AG04450 (cell line): ENCODE measurements at places on chromosomes 7 and 10.

DNA sequence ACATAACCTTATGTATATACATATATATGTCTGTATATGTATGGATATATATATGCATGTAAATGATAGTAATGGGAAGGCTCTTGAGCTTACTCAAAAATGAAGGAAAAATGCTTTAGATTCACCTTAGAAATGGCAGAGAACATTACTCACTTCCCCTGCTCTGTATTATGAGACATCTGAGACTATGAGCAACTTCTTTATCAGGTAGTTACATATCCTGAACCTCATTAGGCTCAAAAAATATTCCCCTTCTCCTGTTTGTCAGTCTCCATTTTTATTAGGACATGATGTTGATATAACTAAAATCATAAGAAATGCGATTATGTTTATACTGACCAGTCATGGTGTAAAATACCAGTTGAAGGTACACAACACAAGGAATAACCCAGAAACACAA is 800.1 kb upstream of the ZWINT start:
- DNase-seq, result no peak

GRCh38 chr10:103542764-103543616 is 49.5 kb downstream of the NEURL1 start:
- no peak for DNase-seq

GRCh38 chr10:124105594-124105993 is 12.2 kb upstream of the CHST15 start:
- no peak for DNase-seq

DNA sequence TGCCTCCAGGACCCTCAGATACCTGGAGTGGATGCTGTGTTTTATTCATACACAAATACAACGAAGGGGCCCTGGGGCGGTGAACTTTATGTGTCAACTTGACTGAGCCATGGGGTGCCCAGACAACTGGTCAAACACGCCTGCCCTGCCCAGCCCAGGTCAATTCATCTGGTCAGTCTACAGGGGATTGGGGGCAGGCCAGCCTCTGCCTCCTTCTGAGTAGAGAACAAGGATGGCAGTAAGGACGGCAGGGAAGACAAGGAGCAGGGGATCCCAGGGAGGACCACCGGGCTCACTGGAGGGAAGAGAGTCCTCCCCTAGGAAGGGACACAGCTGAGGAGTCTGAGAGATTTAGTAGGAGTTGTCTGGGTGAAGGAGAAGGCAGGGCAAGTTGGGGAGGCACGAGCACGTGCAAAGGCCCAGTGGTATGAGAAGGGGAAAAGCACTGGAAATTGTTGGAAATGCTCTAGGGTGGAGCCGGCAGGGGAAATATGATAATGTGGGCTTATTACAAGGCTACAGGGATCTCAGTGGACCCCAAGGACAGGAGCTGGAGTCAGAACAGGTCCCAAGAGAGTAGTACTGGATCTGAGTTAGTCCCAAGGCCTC is 63.4 kb downstream of the MYL10 start:
- DNase-seq, result no peak

DNA sequence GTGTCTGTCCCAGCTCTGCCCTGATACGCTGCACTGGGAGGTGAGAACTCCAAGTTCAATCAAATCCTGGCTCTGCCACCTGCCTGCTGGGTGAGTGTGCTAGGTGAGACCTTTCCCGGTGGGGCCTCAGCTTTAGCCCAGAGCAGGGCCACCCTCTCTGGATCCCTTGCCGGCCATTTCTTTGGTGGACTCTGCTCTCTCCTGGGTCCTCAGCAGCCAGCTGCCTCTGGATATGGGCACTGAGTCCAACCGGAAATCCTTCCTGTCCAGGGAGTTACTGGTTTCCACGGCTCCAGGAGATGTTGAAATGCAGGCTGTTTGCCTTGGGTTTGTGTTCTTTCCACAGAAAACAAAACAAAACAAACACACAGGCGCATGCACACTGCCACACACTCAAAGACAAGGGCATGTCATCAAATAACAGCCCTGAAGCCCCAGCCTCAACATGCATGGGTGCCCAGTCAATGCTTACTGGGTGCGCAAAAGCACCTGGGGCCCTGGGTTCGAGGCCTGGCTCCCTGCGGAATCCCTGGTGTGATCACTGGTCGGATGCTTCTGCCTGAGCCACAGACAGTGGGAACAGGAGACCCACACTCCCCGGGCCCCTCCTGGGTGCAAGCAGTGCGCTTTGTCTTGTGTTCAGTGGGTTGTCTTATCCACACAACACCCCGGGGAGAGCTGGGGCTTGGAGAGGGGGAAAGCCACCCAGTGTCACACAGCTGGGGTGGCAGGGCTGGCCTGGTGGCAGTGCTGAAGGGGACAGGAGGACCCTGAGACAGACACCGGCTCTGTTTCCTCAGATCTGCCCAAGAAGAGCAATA is 33.1 kb downstream of the PPIF start:
- no peak for DNase-seq

DNA sequence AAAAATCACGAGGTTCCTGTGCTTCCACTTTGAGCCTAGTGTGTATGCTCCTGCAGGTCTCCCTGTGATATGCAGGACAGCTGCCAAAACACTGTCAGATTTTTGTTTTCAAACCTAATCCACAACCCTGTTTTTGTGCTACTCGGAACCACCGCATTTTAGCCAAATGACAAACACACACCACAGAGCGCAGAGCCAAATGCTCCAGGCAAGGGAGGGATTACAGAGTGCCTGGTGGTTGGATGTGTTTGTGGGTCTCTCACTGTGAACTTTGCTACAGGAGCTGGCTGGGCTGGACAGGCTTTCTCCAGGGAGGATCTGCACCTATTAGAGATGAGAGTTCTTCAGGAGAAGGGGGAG is 5.7 kb upstream of the RBM28 start:
- DNase-seq, result no peak

DNA sequence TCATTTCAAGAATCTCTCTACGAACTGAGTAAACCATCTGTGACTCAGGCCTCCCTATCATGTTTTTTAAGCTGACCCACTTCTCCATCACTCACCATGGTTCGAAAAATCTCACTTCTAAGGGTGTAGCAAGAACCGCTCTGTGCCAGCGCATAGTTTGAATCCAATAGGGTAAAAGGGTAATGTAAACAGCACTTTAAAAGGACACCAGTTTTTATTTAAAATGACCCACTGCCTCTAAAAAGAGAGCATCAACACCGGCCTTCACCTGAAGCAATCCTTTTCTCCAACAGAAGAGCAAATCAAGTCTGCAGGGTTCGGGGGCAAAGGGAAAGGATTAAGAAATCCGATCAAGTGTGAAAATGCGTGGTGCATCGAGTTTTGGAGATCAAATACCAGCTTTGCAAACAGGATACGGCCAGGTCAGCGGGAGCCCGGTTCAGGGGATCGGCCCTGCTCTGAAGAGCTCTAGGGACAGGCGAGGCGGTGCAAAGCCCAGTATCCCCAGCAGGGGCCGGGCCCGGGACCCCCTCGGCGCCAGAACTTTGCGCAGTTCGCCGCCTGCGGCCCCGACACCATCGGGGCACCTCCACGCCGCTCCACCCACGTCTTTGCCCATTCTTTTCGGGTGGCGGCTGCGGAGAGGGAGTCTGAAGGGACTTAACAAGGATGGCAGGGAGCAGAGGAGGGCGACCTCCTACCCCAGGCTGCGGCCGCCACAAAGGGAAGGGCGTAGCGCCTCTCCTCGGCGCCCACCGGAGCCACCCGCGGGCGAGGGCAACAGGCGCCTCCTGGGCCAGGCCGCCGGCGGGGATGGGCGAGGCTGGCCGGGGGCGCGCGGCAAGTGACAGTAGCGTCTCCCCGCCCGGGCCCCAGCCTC is 842 bp downstream of the NMT2 start:
- no peak for DNase-seq

GRCh38 chr10:118870467-118871243 is 115.9 kb upstream of the CACUL1 start:
- DNase-seq, result no peak

GRCh38 chr7:91876391-91877133 is 3.9 kb downstream of the MTERF1 start:
- no peak for DNase-seq

DNA sequence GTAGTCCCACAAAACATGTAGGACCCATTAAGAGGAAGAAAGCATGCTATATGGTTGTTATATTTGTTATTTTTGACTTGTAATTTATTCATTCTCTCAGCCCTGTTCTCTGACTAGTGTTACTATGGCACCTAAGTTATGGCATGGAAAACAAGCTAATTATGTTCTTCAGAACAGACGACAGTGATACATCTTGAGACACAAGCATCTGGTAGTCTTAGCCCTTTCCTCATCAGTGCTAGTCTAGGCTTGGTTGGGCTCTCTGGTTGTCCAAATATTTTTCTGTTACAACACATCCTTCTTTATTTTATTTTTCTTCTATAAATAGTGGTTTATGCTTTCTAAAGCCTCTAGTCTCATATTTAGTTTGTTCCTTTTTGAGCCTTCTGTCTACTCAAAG is 308.3 kb upstream of the KAT6B start:
- DNase-seq, result no peak

DNA sequence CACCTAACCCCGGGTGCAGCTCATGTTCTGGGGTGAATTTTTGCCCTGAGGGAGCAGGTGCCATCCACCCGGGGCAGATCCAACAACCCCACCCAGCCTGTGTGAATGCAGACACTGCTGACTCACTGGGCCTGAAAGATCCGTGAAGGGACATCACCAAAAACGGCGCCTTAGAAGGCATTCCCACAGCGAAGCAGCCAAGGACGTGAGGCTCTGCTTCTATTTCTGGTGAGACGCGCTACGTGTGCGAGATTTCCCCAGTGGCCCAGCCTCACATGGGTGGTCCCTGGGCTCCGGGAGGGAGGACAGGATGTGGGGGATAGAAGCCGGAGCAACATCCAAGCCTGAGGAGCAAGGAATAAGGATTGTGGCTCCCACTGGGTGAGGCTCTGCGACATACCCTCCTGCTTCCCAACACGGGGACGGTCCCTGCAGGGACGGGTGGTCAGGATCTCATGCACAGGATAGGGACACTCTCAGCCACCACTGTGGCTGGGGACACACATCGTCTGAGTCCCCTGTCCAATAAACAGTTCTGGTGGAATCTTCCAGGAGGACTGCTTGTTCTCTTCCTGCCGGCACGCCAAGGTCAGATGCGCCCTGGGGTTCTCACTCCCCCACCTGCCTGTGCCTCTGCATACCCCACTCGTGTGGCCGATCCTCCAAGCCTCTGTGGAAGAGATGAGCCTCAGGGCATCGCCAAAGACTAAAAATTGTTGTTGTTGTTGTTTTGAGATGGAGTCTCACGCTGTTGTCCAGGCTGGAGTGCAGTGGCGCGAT is 70.2 kb downstream of the ZRANB1 start:
- no peak for DNase-seq

GRCh38 chr7:80224415-80224814 is 89.8 kb downstream of the GNAI1 start:
- DNase-seq, result no peak

DNA sequence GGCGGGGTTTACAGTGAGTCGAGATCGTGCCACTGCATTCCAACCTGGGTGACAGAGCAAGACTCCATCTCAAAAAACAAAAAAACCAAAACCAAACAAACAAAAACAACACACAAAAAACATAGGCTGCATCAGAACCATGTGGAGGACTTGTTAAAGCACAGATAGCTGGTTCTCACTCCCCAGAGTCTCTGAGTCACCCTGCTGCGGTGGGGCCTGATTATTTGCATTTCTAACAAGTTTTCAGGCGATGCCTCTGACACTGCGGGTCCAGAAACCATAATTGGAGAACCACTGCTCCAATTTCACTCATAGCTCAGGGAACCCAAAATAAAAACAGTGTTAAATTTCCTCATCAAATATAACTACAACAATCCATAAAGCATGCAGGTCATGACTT is 816.7 kb downstream of the MAGI2 start:
- DNase-seq, result no peak

DNA sequence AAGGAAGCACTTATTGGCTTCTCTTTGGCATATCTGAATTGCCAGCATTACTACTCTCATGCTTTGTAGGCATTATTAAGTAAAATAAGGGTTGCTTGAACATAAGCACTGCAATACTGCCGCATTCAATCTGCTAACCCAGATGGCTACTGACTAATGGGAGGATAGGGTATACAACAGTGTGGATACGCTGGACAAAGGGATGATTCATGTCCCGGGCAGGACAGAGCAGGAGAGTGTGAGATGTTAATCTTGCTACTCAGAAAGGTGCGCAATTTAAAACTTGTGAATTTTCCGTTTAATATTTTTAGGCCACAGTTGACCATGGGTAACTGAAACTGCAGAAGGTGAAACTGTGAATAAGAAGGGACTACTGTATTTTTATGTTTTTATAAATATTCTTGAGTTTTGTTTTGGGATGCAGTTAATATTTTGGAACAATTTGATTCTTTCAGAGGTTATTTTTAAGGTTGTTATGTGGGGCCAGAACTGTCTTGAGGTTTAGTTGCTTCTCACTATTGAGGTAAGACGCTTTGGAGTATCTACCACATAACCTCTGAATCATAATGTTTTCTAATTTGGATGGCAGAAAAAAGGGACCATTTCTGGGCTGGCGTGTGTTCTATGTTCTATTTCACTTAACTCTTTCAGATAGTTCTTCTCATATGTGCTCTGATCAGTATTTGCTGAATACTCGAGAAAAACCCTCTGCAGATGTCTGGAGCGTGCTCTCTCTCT is 75.7 kb upstream of the SYPL1 start:
- no peak for DNase-seq
